Right atrium auricular region (tissue), 2 donors: ENCODE measurements at places on chromosomes 7 and 10. TPM values are rescaled to one million over a fixed set of nuclear protein-coding genes. Genes with fewer than 3 reads are reported as not detected.

- DNase-seq: no peak
Observed at GRCh38 chr7:154682003-154682402, 320.9 kb downstream of the PAXIP1 start.

DNA sequence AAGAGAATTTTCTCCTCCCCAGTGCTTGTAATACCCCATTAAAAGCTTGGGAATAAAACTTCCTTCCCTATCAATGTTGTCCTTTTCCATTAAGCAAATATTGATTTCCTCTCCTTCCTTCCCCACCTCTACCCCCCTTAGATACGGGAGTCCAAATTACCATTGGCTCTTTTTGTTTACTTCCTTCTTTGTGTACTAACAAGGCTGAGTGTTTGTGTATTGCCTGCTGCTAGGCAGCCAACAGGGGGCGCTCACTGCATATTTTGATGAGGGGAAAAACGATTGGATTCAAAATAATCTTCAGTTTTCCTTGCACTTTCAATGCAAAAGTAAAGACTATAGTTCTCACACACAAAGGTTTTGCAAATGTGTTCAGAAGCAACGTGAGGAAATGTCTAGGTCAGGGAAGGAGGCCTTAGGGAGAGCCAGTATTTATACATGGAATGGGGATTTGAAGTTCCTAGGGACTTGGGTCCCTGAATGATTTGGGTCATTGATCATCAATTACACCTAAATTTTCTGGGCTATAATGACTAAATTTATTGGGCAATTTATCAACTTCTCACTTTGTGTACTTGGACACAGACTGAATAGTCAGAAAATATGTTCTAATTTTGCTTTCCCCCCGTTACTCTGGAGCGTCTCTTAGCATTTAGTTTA lies 23.6 kb upstream of the VPS41 start:
- no peak for DNase-seq

DNA sequence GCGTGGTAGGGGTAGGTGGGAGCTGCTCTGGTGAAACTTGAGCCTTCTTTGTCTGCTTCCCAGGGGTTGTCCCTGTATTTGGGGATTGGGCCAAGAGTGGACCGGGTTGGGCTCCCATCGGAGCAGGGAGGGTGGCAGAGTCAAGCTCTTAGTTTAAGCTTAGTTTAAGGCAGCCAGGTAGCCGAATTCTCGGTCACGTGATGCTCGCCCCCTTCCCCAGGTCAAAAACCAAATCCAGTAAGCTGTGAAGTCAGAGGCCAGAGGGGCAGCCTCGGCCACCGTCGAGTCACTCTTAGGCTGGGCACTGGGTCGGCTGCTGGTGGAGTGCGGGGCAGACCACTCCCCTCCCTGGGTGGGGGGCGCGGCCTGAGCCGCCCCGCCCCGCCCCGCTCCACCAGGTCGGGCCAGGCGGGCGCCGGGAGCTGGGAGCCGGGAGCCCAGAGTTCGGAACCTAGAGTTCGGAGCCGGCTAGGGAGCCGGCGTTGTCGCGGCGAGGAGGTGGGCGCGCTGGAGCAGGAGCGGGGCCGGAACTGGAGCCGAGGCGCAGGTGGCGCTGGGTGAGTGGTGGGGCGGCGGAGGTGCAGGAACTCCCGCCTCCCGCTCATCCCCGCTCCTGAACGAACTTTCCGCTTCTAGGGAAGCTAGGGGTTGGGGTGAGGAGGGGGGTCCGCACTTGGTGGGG lies 2.8 kb upstream of the LZTS2 start:
- no peak for DNase-seq

GRCh38 chr7:84176716-84177115 lies 17.9 kb downstream of the SEMA3A start:
- DNase-seq: no peak

DNA sequence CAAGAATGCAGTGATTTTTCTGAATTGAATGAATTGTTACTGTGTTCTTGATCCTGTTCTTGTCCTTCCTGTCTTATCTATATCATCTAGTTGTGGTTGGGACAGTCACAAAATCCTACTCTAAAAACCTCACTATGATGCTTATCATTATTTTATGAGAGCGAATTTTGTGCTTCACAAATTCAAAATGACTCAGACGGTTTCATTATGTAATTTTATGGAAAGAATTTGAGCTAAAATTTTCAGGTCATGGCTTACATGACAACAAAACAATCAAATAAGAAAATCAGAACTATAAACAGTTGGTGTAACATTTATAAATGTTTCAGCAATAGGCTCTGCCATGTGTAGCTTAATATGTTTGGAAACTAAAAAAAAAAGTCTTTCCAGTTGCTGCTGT lies 6.9 kb downstream of the PRKAR2B start:
- DNase-seq: no peak

The SPAG6 gene
- not detected for total RNA-seq

The ATP6V0E2 gene
- total RNA-seq: 60.7 TPM
